Fibroblast of lung (primary cell): ENCODE measurements at places on chromosomes 5 and 9.
A peak's percentile ranks its signal among the peaks of the same experiment; 100 is the strongest.

DNA sequence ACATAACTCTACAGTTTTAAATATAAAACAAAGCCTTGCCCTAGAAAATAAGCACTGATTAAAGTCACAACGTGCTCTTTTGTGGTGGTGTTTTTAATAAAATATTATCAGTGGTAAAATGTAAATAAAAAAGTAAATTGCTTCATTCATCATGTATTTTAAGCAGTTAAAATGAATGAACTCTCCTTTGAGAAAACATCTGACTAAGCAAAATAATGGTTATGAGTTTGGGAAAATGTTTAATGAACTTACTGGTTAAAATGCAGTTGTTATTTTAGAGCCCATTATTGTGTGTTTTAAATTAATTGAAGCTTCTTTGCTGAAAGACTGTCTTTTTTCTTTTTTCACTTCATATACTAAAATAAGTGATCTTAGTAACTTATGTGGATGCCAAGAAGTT lies 1007.5 kb upstream of the ARRDC3 start:
- no peak for DNase-seq

DNA sequence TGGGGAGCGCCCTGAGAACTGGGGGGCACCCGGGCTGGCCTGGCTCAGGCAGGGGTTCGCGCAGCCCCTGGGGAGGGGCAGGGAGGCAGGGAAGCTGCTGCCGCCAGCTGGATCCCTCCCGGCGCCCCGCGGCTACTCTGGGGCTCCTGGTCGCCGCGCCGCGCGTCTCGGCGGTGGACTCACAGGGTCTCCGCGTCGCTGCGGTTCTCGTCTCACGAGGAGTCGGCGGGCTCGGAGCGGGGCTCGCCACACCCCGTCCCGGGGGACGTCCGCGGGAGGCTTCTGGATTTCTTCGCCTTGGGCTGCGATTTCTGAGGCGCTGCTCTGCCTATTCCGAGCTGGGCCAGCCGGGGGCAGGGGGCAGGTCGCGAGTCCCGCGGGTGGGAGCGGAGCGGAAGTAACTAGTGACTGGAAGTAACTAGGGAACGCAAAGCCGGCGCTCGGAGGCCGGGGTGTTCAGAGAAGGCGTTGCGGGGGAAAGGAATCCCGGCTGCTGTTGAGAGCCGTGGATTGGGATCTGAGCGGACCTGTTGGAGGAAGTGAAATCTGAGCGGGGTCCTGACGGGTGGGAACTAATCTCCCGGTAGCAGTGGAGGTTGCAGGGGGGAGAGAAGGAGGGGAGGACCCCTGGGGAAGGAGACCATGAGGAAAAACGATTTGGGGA lies 511 bp downstream of the CYSTM1 start:
- DNase-seq: peak; percentile 64

GRCh38 chr9:114049441-114050225 lies 28.5 kb downstream of the AMBP start:
- no peak for DNase-seq

- no peak for DNase-seq
Measured at GRCh38 chr5:108196276-108196675, 185.6 kb downstream of the FBXL17 start.

DNA sequence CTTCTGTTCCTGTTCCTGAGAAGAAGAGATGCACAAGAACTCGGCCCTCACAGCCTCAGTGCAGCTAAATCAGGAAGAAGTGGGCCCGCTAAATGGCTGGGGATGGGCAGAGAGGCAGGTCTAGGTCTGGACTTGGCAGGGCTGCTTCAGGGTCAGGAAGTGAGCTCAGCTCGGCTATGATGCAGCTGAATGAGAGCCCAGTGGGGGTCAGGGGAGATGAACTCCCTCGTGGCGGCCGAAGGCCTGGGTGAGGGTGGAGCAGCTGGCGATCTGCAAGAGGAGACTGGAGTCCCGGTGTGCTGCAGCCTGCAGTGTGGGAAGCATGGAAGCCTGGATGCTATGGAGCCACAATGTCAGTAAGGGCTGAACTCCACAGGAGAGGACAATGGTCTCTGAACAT lies 466.2 kb downstream of the SPOCK1 start:
- no peak for DNase-seq

- peak; percentile 22 for DNase-seq
Measured at GRCh38 chr5:150464554-150465012, 15.0 kb upstream of the RPS14 start.

- DNase-seq: no peak
Measured at GRCh38 chr9:131096269-131097125, at the start of gene AIF1L. TSS of gene AIF1L (plus strand) at chr9:131096531. CDS start at chr9:131096630, 99 bp downstream.

DNA sequence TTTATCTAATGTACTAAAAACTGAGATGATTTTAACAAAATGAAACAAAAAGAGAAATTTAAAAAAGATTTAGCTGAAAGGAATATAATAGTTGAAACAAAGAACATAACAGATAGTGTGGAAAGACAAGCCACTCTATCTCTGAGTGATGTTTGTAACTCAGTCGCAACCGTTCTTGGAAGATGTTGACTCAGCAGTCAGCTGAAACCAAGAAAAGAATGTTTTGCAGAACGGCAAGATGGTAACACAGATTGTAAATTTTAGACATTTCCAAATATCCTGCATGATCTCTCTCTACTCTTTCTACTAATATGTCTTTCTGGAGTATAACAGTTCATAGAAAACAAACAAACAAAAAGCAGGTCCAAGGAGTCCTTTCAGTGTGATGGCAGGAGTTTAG lies 746.1 kb upstream of the CDH6 start:
- no peak for DNase-seq

DNA sequence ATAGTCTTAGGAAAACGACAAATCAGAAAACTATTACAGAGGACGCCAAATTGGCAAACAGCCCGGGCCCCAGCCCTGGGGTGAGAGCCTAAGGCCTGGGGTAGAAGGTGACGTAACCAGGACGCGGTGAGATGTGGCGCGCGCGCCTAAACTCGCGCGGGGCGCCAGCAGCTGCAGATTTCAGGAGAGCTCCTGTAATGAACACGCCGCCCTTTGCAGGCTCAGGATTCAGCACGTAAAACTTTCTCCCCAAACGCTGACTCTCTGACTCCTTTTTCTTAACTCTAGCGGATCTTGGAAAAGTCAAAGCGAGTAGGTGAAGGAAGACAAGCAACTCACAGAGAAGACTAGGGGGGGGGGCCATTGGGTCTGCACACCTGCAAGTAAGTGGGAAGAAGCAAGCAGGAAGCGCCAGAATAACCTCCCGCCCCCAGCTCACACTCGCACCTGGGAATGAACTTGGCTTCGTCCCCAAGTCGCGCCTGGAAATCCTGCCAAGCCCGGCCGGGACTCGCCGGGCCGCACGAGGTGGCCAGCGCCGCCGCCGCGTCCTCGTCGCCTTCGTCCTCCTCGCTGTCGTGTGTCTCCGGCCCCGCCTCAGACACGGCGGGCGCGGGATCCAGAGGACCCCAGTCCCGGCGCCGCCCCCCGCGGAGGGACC lies 822 bp downstream of the RASEF start:
- peak; percentile 20 for DNase-seq

DNA sequence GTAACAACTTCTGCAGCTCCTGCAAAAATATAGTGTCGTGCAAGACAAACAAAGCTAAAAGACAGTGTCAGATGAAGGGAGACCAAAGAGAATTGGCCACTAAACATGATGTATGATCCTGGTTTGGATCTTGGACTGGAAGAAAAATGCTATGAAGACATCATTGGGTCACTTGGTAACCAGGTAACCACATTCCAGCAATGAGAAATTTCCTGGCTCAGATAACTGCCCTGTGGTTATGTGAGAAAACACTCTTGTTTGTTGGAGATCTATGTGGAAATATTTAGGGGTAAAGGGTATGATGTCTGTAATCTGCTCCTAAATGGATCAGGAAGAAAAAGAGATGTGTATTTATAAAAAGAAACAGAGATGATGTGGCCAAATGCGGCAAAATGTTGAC lies 45.5 kb upstream of the ANKRD33B start:
- peak; percentile 21 for DNase-seq

DNA sequence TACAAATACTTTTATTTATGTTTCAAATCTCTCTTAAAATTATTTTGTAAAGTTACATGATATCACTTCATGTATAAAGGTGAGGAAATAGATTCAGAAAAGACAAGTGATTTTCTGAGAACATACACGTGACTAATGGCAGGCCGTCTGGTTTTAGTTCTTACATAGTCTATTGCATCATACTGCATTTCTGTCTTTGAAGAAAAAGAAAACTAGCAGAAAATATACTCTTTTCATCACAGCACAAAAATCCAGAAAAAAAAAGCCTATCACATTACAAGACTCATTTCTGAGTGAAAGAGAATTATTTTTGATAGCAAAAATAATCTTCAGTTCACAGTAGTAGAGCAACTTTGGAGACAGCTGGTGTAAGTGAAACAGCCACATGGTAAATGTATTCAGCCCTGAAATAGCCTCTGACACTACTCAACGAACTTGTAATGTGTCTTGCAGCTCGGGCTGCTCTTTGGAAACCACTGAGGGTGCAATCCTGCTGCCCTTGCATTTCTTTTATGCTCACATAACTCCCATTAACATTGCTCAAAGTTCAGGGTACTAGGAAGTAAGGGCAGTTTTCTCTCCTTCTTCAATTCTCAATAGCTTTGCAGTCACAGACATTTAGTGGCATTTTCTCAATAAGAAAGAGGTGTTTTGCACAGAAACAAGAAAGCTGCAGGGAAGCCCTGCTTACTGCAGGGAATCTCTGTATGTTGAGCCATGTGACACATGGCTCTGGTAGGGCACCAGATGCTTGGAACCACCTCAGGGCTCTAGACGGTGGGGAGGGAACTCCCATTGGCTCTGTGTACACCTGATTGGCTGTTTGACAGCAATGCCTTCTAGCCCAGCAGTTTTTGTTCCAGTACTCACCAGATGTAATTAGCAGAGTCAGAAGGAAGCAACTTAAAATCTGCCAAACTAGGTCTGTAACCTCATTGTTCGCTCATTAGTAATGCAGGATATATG lies 845.3 kb upstream of the PTPRD start:
- no peak for DNase-seq

- peak; percentile 65 for DNase-seq
Measured at GRCh38 chr9:98318834-98319478, 63.5 kb upstream of the TBC1D2 start.

DNA sequence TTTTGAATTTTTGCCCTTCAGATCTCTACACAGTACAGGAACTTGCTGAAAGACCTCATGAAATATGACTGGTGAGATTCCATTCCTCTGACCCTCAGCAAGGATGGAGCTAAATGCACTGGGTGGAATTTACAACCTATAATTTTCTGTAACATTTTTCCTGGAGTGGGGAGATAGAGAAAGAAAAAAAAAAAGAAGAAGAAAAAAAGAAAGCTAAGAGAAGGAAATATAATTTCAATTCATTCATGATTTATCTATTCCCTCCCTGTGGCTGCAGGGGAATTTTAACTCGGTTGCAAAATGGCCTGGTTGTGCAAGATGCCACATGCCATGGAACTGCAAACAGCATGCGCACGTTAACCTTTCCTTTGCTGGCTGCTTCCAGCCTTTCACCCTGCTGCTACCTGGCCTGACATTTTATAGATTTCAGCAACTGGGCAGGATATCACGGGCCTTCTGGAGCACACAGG lies 155.4 kb downstream of the FSTL4 start:
- DNase-seq: no peak

DNA sequence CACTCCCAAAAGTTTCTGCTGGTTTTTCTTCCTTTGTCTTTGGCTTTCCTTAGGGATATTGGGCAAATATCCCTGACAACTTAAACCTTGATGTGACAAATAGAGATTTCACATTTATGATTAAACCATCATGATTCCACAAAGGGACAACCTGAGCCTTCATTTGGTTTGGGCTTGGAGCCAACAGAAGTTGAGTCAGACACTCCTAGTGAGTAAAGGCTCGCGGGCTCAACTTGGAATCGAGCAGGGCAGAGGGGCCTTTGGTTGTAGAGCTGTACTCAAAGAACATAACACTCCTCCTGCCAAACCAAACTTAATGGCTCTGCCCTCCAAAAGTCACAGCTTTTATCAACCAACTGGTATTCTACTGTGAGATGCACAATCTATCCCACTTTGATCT lies 290.2 kb upstream of the MAP3K1 start:
- DNase-seq: peak; percentile 24

DNA sequence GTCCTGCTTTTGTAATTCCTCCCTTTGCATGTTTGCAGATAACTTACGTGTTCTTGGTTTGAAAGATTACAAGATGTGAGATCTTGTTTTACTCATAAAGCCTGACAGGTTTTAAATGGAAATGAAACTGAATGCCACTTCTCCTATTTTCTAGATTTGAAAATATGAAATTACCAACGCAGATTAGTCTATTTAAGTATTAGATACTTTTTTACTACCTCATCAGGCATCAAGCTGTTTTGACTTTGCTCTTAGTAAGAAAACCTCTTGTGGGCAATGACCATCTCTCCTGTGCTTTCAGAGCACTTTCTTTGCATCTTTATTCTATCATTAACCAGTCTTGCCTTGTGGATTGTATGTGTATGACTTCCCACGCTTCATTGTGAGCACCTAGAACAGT lies 3.5 kb downstream of the DMXL1 start:
- DNase-seq: no peak

DNA sequence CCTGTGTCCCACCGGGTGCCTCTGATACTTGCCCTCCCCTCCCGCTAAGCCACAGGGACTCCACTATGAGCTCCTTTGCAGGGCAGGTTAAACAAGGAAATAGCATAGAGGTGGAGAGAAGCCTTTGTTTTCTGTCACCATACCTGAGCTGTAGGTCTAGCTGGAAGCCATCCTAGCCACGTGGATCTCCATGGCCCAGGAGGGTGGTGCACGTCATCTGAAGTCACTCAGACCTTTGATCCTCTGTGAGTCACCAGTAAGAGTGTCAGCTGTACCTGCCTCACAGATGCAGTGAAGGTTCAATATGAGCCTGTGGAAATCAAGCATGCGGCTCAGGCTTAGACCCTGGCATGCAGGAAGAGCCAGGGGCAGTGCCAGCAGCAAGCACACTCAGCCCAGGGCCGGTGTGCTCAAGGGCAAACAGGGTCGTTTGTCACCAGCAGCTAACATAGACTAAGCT lies 55.1 kb downstream of the ASS1 start:
- DNase-seq: no peak

DNA sequence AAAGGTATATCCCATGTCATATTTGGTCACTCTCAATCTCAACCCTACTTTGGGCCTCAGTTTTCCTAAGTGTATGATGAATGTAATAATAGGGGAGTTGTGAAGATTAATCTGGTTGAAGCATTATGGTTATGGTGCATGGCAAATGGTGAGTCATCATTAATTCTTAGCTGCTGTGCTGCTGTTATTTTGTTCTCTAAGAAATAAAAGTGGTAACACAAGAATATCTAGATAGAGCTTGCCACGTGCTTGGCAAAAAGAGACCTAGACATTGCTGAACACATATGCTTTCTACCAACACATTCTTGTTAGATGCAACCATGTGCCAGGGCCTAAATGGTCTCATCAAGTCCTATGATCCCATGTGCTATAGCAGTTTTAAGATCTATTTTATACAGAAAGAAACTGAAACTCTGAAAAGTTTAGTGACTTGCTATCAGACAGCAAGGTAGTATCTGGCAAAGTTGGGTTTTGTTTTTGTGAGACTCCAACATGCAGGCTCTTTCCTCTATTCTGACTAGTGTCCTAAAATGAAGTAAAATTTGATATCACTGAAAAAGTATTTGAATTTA lies 699.9 kb upstream of the MEF2C start:
- peak; percentile 33 for DNase-seq

- DNase-seq: no peak
Measured at GRCh38 chr5:82308416-82308815, 30.3 kb upstream of the RPS23 start.

- no peak for DNase-seq
Measured at GRCh38 chr9:19484699-19485098, 75.9 kb downstream of the ACER2 start.
